Hippocampal formation (tissue), 2 donors: ENCODE measurements at places on chromosomes 2 and 18.

GRCh38 chr2:234797566-234798250 is 154.1 kb upstream of the SH3BP4 start:
- DNase-seq, result no peak

DNA sequence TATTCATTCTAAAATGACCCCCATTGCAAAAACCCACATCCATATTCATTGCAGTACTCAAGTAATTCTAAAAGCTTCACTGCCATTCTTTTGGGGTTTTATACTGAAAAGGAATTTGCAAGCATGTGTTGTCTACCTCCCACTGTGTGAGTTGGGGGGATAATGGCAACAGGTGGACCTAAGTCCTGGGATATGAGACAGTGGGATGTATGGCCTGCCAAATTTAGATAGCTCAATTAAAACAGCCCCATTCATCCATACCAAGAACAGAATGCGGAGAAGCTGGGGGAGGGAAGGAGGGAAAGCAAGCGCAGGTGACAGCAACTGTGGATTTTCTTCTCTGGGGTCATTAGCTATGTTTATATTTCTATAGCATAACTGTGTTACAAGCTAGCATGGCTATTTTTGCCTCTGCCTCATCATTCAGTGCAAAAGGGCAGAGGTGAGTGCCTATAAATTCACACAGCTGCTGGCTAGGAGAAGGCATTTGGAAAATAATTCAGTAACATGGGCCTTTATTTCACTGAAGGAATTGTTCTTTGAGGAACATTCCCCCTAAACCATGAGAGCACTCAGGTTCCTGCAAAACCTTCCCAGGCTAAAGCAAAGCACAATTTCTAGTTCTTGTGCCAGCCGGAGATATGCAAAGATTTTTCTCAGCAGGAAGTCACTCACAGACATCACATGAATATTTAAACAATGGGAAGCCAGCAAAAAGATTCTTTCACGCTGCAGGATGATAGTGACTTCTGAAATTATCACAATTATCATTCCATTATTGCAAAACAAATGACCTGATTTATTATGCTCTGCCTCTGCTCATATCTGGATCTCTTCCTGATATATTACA is 393.9 kb upstream of the ACVR2A start:
- no peak for DNase-seq

DNA sequence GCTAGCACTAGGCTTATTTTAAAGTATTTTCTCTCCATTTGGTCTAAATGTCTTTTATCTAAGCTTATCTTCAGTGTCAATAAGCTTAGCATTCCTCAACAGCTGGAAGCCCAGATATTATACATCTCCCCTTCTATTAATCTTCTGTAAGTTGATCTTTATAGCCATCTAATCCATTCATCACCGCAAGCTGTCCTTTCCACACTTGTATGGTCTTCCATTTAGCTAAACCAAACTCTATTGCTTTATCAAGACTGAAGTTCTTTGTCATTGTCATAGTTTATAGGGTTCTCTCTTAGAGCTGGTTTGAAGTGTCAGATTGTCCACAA is 101.3 kb upstream of the GPR45 start:
- DNase-seq, result no peak

GRCh38 chr2:161571051-161571429 is 53.2 kb upstream of the SLC4A10 start:
- DNase-seq, result no peak

GRCh38 chr18:49692906-49693716 is 120.2 kb downstream of the ACAA2 start:
- DNase-seq, result no peak

DNA sequence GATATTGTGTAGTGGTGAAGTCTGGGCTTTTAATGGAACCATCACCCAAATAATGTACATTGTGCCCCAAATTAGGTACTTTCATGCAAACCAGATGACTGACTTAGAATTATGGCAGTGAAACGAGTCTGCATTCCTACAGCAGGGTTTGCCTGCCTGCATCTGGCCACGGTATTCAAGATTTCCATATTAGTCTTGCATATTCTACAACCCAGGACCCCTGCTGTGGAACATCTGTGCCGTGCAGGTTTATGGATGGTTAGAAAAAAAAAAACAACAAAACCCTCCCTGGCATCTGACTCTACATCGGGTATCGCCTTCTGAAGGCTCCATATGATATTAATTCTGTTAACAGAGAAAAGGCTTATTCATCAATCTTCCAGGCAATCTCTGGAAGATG is 394.8 kb downstream of the DCDC2C start:
- DNase-seq, result no peak

- DNase-seq, result no peak
These were observed 9.6 kb downstream of the SH3YL1 start for GRCh38 chr2:254241-254640.

- DNase-seq, result no peak
These were observed 4.5 kb upstream of the C18orf32 start for GRCh38 chr18:49491534-49491856.

DNA sequence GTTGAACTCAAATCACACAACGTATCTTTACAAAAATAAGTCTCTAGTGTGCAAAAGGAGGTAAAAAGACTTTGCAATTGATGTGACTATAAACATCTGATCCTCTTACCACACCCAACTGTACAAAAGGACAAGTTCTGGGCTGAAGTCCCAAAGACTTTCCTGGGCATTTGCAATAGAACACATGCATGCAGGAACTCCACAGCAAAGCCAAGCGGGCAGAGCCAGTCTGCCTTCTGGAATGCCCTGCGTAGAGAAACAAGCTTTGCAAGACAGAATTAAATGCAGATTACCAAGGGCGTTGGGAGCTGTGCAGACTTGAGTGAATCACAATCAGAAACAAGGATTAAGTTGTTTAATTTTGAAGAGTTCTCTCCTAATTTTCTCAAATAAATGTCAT is 208.4 kb upstream of the ZNF521 start:
- no peak for DNase-seq

- DNase-seq, result no peak
These were observed 31.3 kb upstream of the MSTN start for GRCh38 chr2:190093793-190094192.

GRCh38 chr2:213036836-213037235 is 114.6 kb downstream of the IKZF2 start:
- no peak for DNase-seq
